ENCODE measurements at places on chromosomes 16 and 17.

GRCh38 chr16:79714440-79714839 is 113.9 kb upstream of the MAF start:
- DNase-seq, result no peak

DNA sequence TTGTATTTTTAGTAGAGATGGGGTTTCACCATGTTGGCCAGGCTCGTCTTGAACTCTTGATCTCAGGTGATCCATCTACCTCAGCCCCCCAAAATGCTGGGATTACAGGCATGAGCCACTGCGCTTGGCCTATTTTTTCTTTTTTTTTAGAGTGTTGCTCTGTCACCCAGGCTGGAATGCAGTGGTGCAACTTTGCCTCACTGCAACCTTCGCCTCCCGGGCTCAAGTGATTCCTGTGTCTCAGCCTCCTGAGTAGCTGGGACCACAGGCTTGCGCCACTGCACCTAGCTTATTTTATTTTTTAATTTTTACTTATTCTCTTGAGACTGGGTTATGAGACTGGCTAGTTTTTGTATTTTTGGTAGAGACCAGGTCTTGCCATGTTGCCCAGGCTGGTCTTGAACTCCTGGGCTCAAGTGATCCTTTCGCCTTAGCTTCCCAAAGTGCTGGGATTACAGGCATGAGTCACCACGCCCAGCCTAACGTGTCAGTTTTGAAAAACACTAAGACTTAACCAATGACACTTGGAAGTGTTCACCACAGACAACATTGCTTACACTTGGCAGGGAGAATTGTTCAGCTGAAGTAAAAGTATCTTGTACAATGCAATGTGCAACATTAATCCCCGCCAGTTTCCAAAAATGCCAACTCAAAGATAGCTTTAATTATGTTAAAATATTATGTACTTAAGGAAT is 26.9 kb downstream of the ATAD5 start:
- no peak for DNase-seq

DNA sequence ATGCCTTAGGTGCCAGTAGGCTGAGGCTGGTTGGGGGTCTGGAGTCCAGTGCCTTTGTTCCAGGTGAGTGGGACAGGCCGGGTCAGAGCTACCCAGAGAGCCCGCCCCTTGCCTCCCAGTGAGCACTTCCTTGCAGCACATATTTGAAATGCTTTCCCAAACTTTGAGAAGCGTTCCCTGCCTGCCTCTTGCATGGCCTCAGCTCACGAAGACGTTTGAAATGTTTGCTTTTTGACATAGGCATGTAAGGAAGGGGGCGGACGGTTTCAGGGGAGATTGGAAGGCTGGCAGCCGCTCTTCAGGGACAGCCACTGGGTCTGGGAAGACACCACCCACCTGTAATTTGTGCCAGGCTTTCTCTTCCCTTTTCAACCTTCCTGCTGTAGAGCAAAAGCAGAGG is 5.1 kb upstream of the FOXL1 start:
- DNase-seq, result no peak

- DNase-seq, result peak; percentile 27
Observed at GRCh38 chr17:8964801-8965393, 610 bp downstream of the PIK3R5 start.

- DNase-seq, result no peak
Observed at GRCh38 chr17:13584701-13585080, 17.0 kb downstream of the HS3ST3A1 start.

- peak; percentile 67 for DNase-seq
Observed at GRCh38 chr16:2500918-2501750, 12.6 kb upstream of the ATP6V0C start.

DNA sequence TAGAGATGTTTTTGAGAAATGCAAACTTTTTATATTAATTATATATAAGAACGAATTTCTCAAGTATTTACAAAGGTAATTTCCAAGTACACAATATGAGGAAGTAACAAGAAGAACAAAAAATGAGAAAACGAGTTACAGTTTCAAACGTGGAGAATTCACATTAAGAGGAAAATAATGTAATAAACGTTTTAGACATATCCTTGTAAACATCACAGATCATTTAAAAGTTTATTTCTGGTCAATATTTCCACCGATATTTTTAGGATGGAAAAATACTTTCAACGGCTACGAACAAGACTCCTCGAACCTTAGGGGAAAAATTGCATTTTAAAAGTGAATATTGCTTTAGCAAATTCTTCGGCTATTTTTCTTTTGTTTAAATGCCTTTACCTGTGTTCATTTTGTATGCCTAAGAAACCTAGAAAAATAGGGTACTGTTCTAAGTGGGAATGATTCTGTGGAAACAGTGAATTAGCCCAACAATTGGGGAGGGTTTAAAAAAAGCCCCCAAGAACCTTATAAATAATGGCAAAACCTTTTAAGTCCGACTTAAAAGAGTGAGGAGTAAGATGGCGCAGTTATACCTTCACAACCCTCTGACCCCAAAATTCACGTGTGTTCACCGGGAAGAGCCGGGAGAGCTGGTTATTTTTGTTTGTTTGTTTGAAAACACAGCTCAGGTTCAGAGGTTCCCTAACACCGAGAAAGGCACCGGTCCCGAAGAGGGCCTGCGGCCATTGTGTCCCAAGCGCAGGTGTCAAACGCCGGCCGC is 3.3 kb downstream of the HNF1B start:
- DNase-seq, result no peak

GRCh38 chr17:41992576-41992975 is 24.7 kb downstream of the DNAJC7 start:
- DNase-seq, result no peak

DNA sequence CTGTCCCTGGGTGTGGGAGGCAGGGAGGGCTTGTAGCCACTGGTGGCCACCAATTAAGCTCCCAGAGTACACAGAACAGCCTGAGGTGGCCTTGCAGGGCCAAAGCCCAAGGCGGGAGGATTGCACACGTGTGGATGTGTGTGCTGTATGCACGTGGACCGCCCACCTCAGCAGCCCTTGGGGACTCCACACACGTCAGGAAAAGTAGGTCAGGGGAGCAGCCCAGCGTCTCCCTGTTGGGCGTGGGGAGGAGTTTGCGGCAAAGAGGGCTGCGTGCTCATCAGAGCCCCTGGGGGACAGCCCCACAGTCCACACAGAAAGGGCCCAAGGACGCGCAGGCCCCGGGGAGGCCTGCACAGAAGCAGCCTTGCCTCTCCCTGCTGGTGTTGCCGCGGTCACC is 19.6 kb downstream of the SBK1 start:
- DNase-seq, result no peak

Measured in stimulated activated CD4-positive, alpha-beta T cell treated with anti-CD3 and anti-CD28 coated beads, Interleukin-4, amount 100 ng/mL, for 4 hours (primary cell).